PC-3 (cell line): ENCODE measurements at places on chromosomes 12 and 14. TPM values are rescaled to one million over a fixed set of nuclear protein-coding genes. Genes with fewer than 3 reads are reported as not detected.

RND1 gene
- total RNA-seq: 7.6 and 8.3 TPM in 2 replicates

ASCL1 gene
- not detected in 2 replicates for total RNA-seq

CLEC4C gene
- total RNA-seq: not detected in 2 replicates

ADAM21 gene
- 0.29 and 0.80 TPM in 2 replicates for total RNA-seq

RDH11 gene
- total RNA-seq: 103 and 125 TPM in 2 replicates

TEAD4 gene
- total RNA-seq: 22.3 and 27.7 TPM in 2 replicates

INHBE gene
- not detected in 2 replicates for total RNA-seq

COX8C gene
- total RNA-seq: not detected in 2 replicates

C12orf50 gene
- not detected in 2 replicates for total RNA-seq

BLTP3B gene
- 29.0 and 32.0 TPM in 2 replicates for total RNA-seq

CPNE6 gene
- not detected in 2 replicates for total RNA-seq

RAB3IP gene
- 22.2 and 28.6 TPM in 2 replicates for total RNA-seq

IL31 gene
- not detected in 2 replicates for total RNA-seq

RIMBP2 gene
- total RNA-seq: not detected in 2 replicates

NPFF gene
- total RNA-seq: not detected in 2 replicates

KRT71 gene
- total RNA-seq: not detected in 2 replicates

ESRRB gene
- not detected in 2 replicates for total RNA-seq

PMCH gene
- not detected in 2 replicates for total RNA-seq

TRAF3 gene
- 19.4 and 35.0 TPM in 2 replicates for total RNA-seq

MYF5 gene
- not detected in 2 replicates for total RNA-seq

NINJ2 gene
- total RNA-seq: not detected in 2 replicates

IL23A gene
- total RNA-seq: 17.5 and 18.2 TPM in 2 replicates
